ENCODE measurements at places on chromosomes 1 and 21.
A peak's percentile ranks its signal among the peaks of the same experiment; 100 is the strongest.

GRCh38 chr1:57307392-57308170 is 116.3 kb downstream of the DAB1 start:
- no peak for DNase-seq

DNA sequence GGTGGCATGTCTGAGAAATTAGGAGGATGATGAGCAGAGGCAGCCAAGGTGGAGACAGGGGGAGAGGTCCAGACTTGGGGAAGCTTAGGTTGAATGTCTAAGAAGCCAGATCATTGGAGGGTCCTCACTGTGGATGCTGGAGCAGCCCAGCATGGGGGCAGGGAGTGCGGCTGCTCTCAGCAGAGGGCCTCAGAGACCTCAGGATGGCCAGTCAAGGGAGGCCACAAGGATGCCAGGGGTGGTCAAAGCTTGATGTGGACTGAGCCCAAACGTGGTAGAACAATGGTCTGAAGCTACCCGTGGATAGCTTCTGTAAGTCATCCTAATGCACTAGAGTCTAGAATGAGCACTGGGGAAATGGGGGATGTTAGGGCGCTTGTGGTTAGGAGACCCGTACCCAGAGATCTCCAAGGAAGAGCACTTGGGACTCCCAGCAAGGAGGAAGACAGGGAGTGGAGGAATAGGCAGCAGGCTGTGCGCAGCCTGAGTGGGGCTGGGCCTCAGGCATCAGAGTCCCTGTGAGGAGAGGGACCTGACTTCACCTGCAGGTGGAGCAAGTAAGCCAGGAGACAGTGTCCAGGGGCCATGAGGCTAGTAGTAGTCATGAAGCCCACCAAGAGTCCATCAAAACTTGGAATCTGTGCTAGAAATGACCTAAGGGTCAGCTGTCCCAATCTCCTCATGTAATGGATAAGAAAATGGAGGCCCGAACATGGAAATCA is 4.3 kb upstream of the S100A9 start:
- DNase-seq: no peak

DNA sequence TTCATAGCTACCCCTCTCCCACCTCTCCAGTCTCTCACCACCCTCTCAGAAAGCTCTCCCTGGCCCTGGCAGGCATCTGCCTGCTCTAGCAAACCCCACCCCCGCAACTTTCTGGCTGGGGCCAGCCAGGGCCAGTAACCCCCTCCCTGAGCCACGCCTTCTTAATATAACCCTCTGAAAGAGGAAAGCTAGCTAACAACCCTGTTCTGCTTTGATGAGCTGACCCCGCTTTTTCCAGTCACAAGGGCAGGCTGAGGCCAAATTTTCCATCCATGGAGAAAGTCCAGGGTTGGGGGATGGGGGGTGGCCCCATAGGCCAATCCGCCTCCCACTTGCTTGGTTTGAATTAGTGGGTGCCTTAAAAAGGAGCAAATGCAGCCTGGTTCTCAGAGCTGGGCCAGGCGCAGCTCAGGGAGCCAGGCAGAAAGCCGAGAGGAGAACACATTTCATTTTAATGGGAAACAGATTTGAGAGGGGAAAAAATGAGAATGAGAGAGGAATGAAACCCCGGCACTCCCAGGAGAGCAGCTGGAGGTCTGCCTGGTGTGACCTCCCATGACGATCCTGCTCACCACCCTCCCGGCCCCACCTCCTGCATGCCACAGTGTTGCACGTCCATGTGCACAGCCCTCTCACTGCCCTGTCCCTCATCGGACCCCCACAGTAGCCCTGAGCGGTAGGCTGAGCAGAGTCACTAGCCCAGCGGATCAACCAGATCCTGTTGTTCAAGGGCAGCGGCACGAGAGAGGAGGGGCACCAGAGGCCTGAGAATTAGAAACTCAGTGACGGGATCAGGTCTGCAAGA is 62.3 kb downstream of the OPTC start:
- DNase-seq: no peak

DNA sequence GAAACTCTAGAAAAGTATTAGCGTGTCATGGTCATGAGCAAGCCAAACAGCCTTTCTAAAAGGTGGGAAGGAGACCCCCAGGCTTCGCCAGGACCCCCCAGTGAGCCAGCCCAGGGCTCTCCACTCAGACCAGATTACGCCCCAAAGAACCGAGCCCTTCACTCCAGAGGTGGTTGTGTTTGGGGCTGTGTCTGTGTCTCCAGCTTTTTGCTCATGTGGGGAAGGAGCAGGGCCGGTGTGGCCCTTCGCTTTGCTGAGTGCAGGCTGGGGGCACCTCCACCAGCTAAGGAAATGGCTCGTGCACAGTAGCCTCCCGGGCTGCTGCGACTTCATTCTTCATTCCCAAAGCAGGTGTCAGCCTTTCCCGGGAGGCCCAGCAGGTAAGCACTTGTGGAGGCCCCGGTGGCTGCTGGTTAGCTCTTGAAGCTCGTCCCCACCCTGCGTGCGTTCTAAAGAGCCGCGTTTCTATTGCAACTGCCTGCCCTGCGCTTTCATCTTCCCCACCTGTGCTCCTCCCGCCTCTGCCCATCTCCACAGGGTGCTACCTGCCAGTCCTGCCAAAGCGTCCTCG is 531 bp downstream of the TSPEAR start:
- DNase-seq: peak; percentile 44

- no peak for DNase-seq
Observed at GRCh38 chr1:160460214-160460642, 59.9 kb downstream of the VANGL2 start.

GRCh38 chr1:59007820-59008598 is 224.2 kb upstream of the JUN start:
- no peak for DNase-seq

GRCh38 chr1:20373286-20373685 is 82.6 kb downstream of the VWA5B1 start:
- DNase-seq: no peak

DNA sequence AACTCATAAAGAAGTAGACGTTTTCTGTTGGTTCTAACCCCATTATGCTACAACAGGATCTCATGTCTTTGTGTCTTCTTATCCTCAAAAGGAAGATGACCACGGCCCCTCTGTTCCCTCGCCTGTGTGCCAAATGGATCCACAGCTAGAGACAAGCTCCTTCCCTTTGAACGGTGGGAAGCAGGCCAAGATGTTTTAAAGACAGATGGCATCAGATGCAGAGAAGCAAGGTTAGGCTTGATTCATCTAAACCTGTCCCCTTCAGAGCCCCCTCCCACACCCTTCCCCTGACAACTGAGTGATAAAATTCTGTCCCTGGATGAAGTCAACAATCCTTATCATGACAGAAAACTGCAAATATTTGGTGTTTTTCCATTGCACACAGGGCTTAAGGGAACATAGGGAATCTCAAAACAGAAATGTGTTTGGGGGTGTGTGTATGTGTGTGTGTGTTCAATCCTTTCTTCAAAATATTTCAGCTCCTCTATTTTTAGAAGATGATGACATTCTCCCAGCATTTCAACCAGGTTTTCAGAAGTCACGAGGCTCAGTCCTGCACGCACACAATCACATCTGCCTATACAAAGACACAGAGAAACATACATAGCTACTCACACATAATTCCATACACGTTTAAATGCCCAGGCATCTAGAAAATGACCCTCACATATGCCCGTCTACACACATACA is 27.8 kb upstream of the FMOD start:
- DNase-seq: no peak

DNA sequence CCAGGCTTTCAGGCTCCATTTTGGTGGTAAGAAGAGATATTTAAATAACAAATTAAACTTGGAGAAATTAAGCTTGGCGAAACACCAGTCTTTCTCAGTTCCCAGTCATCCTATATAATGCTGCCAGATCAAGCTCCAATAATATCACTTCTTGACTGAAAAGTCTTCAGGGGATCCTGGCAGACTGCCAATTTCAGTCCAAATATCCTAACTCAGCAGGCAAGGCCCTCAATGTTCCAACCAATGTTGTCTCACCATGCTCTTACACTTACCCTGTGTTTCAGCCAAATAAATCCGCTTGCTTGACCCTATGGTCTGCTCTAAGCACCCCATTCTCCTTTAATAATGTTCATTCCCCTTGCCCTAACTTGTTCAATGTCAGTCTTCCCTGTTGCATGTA is 39.9 kb upstream of the BCL10 start:
- DNase-seq: no peak

- DNase-seq: no peak
Observed at GRCh38 chr1:22721122-22721873, 10.7 kb downstream of the EPHB2 start.

- DNase-seq: no peak
Observed at GRCh38 chr1:115300087-115300876, 37.8 kb downstream of the NGF start.

- DNase-seq: no peak
Observed at GRCh38 chr1:6657138-6657537, 32.5 kb downstream of the THAP3 start.

DNA sequence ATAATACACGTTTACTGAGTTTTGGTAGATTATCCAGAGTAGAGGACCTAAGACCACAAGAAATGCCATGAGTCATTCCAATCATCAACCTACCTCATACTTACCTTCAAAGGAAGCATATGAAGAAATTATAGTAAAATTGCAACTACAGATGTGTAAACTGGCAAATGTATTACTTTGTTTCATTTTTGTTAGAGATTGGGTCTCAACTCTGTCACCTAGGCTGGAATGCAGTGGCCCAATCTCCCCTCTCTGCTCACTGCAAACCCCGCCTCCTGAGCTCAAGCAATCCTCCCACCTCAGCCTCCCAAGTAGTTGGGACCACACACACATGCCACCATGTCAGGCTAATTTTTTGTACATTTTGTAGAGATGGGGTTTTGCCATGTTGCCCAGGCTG is 5.2 kb downstream of the TMCO1 start:
- DNase-seq: no peak

DNA sequence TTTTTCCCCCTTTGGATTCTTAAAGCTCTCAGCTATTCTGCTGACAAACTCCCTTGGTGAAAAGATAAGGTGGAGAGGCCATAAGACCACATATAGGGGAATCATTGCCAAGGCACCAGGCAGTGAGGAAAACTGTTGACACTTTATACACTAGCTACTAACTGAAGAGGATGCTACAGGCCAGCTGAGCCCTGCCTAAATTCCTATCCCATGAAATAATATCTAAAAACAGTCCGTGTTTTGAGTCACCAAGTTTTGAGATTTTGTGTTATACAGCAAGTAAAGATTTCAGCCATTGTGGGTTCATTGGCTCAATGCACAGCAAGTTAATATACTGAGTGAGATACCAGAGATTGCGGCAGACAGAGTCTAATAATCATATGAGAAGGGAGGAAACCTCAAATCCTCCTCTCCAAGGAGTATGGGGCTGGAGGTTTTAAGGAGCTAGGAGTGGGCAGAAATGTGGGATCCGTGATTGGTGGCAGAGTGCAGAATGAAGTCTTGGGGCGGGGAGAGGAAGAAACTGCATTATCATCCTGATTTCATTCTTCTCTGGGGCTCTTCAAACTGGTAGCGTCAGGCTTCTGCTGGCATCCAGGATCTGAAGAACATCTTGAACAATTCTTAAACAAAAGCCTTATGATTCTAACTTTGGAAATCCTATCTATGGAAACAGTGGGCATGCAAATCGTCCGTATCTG is 9.2 kb downstream of the CLDN8 start:
- no peak for DNase-seq

GRCh38 chr1:88549536-88549935 is 134.5 kb upstream of the PKN2 start:
- no peak for DNase-seq

DNA sequence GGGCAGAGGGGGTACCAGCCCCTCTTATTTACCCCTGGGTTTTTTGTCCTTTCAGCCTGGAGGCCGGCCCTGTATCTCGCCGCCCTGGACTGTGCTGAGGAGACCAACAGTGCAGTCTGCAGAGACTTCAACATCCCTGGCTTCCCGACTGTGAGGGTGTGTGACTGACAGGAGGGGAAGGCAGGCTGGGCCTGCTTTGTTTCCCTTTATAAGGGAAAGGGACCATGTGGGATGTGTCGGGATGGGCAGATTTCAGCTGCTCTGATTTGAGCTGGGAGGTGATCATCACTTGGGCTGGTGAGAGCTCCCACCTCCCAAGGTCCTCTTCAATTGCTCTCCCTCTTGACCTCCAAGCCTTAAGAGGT is 11.7 kb downstream of the QSOX1 start:
- DNase-seq: no peak

DNA sequence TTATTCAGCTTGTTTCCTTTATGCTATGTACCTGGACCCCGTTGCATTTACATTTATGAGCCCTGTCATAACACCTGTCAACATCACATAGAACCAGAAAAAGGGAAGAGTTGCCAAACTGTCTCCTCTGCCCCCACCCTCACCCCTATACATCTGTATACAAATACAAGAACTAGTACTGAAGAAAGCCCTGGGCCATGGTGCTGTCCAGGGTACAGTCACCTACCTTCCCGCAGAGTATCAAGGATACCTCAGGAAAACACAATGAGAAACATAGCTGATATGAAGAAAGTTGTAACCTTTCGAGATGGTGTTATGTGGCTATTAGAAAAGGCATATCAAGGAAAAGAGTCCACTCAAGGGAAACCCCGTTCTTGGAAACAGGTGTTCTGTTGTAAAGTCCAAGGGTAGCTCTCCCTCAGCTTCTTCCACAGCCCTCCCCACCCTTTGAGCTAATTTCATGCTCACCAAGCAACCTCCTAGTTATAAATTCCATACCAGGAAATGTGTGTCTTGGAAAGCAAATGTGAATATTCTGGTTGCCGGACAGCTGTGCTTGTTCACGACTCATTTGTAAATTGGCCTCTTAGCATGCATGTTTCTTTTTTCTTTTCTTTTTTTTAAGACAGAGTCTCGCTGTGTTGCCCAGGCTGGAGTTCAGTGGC is 16.7 kb upstream of the AVPR1B start:
- no peak for DNase-seq

- no peak for DNase-seq
Observed at GRCh38 chr1:47873337-47873736, 123.8 kb downstream of the TRABD2B start.

- DNase-seq: no peak
Observed at GRCh38 chr1:234517110-234517802, 38.3 kb upstream of the TARBP1 start.

DNA sequence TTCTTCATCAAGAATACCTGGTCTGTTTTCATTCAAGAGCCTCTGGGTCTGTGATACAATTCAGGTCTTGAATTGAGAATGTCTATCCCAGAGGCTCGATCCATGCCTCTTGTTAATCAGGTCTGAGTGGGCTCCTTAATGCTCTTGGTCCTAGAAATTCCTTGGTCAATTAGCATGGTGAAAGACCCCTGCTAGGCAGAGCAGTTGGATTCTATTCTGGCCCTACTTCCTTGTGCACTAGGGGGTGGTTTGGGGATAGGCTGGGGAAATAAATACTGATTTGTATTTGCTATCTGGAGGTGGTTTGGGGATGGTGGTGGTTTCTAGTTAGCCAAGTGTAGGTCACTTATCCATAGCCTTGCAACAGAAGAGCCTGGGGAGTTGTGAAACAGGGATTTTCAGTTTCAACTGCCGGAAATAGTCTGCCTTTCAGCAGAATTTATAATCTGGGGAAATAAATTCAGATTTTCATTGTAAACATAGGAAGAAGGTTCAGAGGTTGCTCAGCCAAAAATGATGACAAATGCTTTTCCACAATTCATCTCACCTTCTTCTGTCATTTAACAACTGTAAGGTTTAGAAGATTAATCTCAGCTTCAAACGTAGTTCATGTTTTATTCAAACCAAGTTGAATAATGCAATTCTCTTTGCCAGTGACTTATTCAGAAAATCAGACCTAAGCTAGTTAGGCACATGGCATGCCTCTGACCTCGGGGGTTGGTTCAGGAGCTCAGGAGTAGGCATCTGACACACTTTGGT is 22.2 kb upstream of the SCAF4 start:
- DNase-seq: no peak
